ENCODE measurements at places on chromosomes 13 and 19.

GRCh38 chr19:46298479-46299003, 1.7 kb downstream of the HIF3A start:
- no peak for DNase-seq

DNA sequence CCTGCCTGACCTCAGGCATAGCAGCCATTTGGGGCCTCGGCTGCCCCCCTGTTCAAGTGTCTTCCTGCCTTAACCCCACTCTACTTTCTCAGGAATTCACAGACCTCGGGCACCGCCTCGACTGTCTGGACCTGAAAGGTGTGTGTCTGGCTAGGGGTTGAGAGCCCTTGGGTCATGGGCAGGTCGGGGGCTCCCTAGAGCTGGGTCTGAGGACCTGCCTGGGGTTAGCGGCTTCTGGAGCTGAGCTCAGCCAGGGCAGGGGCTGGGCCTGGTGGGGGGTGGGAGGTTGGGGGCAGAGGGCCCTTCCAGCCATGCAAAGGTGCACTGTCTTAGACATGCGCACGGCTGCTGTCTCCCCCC, 20.7 kb downstream of the NKPD1 start:
- DNase-seq: no peak

DNA sequence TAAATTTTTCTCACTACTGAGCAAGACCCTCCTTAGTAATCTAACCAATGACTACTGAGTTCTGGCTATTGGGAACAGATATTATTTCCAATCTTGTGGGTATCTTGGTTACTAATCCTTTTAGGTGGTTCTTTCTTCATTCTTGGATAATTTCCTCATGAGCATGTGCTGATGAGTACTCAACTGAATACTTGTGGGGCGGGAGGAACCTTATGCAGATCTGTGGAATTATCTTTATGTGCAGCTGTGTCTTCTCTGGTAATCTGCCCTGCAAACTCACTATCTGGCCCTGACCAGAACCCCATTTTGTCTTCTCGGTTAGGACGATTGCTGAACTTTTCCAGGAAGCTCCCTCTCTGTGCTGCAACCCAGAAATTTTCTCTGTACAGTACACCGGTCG, 89.7 kb upstream of the TRPC4 start:
- no peak for DNase-seq

GRCh38 chr19:41128692-41129091, 14.5 kb downstream of the CYP2F1 start:
- DNase-seq: no peak

DNA sequence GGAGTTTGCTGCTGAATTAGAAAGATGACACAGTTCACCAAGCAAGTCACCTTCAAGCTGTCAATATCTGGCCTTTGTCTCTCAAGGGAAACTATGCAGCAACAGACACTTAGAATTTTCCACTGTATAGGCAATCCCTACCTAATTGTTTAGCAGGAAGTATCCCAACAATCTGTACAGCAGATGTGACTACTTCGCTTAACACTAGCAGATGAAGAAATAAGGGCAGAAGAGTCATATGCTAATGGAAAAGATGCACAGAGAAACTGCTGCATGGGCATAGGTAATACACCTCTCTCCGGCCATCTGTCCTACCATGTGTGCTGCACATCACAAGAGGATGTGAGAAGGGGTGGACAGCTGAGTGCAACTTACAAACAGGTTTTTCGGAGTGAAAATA, 851.2 kb downstream of the PCDH9 start:
- no peak for DNase-seq

- no peak for DNase-seq
Measured at GRCh38 chr19:3114018-3114726, 20.0 kb downstream of the GNA11 start.

- DNase-seq: no peak
Measured at GRCh38 chr19:30159636-30160035, 212.5 kb upstream of the ZNF536 start.

GRCh38 chr19:46990991-46991676, 28.5 kb upstream of the NPAS1 start:
- DNase-seq: peak; percentile 26
